ENCODE measurements at places on chromosomes 1 and 21. TPM values are rescaled to one million over a fixed set of nuclear protein-coding genes. Genes with fewer than 3 reads are reported as not detected.

Gene ERRFI1
- polyA plus RNA-seq, result 29.8 TPM

Gene CCDC181
- 1.3 TPM for polyA plus RNA-seq

Gene GCSAML
- not detected for polyA plus RNA-seq

Gene PCSK9
- polyA plus RNA-seq, result 0.10 TPM

Gene DUSP10
- 5.1 TPM for polyA plus RNA-seq

Gene GRHL3
- polyA plus RNA-seq, result 0.10 TPM

Gene TNFAIP8L2
- polyA plus RNA-seq, result 15.2 TPM

Gene KCNJ6
- polyA plus RNA-seq, result 0.08 TPM

Gene ASCL5
- polyA plus RNA-seq, result 0.10 TPM

Gene NBPF6
- not detected for polyA plus RNA-seq

Gene A3GALT2
- polyA plus RNA-seq, result not detected

Gene S100A7A
- polyA plus RNA-seq, result not detected

Gene TMIGD3
- polyA plus RNA-seq, result 24.1 TPM

Gene TFF3
- 20.4 TPM for polyA plus RNA-seq

Gene AIRE
- polyA plus RNA-seq, result 0.08 TPM

Gene IPO9
- polyA plus RNA-seq, result 29.1 TPM

Gene MIGA1
- polyA plus RNA-seq, result 2.4 TPM

Gene TRIM46
- polyA plus RNA-seq, result 0.38 TPM

Gene KRTAP12-4
- polyA plus RNA-seq, result not detected

Gene SERTAD4
- 0.64 TPM for polyA plus RNA-seq

Gene PKLR
- polyA plus RNA-seq, result 0.10 TPM
